NAMALWA (cell line): ENCODE measurements at places on chromosomes 12 and 14.

- DNase-seq = no peak
These were observed 11.8 kb upstream of the ENDOU start for GRCh38 chr12:47736877-47737676.

GRCh38 chr14:75879031-75879430, 102.8 kb downstream of the TGFB3 start:
- no peak for DNase-seq

DNA sequence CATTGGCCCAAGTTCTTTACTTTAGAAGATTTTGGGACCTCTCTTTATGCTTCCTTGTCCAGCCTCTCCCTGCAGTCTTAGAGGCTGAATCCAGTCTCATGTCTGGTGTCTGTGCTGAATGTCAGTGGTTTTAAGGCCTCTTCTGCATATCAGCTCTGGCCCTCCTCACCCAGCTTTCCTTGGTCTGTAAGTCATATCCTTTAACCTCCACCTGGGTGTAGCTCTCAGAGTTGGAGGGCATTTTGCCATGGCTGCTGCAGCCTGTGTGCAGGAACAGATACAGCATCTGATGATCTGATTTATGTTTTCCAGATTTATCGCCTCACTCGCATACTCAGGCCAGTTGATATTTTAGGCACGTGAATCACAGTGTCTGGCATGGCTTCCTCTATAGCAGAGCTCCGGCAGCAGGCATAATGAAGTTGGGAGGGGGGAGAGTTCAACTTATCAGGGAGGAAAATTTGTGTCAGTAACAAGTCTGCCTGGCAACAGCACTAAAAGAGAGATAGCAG, 335.0 kb downstream of the PCNX1 start:
- DNase-seq = no peak

DNA sequence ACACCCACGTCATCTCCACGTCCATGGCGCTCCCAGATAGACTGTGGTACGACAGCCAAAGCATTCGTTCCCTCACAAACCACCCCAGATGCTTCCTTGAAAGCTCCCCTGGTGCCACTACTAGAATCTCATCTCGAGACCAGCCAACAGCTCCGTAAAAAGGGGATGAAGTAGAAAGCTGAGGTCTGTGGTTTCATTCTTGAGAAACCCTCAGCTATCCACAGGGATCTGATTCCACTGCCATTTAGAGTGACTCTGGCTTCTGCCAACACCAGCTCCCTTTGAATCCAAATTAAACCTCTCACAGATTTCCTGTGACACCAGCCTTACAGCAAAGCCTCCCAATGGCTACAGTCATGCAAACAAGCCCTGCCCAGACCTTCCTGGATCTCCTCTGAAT, 18.5 kb upstream of the FOXN3 start:
- DNase-seq = no peak

GRCh38 chr14:103302966-103303365, 31.1 kb upstream of the EIF5 start:
- no peak for DNase-seq

DNA sequence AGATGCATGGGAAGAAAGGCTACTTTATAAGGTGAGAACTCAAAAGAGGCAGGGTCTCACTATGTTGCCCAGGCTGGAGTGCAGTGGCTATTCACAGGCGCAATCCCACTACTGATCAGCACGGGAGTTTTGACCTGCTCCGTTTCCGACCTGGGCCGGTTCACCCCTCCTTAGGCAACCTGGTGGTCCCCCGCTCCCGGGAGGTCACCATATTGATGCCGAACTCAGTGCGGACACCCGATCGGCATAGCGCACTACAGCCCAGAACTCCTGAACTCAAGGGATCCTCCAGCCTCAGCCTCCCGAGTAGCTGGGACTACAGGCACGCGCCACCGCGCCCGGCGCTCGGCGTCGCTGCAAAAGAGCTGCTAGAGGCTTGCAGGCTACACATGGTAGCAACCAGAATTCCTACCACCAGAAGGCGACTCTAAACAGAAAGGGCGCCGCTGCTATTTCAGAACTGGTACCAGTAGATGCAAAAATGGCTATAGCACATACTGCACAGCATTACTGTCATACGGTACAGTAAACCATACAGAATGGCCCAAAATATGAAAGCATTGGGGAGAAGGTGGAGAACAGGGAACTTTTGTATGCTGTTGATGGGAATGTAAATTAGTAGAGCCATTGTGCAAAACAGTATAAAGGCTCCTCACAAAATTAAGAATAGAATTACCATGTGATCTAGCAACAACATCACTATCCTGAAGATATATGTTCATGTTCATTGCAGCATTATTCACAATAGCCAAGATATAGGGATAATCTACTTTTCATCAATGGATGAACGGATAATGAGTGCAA, 1.2 kb upstream of the NEMF start:
- DNase-seq = peak; percentile 81

GRCh38 chr14:51131516-51131915, 36.6 kb upstream of the TRIM9 start:
- no peak for DNase-seq

- DNase-seq = peak; percentile 71
These were observed 4.5 kb downstream of the DAO start for GRCh38 chr12:108884116-108885012.
